ENCODE measurements at places on chromosomes 7 and 10. TPM values are rescaled to one million over a fixed set of nuclear protein-coding genes. Genes with fewer than 3 reads are reported as not detected.

The PCGF5 gene
- 44.6 TPM for total RNA-seq

The SLC26A3 gene
- total RNA-seq = not detected

The SPDYE11 gene
- not detected for total RNA-seq

The CPA2 gene
- not detected for total RNA-seq

The PON1 gene
- total RNA-seq = 1.0 TPM

The A1CF gene
- total RNA-seq = not detected

The LIPM gene
- total RNA-seq = not detected

The NKX1-2 gene
- total RNA-seq = 0.07 TPM

The SYT15B gene
- total RNA-seq = 5.2 TPM

The WNT8B gene
- total RNA-seq = not detected

The CYP3A7 gene
- not detected for total RNA-seq

The CYP3A4 gene
- not detected for total RNA-seq

The CFAP46 gene
- 1.5 TPM for total RNA-seq

The CLRN3 gene
- not detected for total RNA-seq

The DNAH11 gene
- total RNA-seq = 0.21 TPM

The SYT15 gene
- total RNA-seq = 3.8 TPM

The ATXN7L1 gene
- total RNA-seq = 6.6 TPM

The ZNF503 gene
- total RNA-seq = 9.9 TPM

The LRRC18 gene
- not detected for total RNA-seq

The MBL2 gene
- total RNA-seq = not detected

The ANKMY2 gene
- 12.5 TPM for total RNA-seq

The FAM241B gene
- total RNA-seq = 18.8 TPM

The HSPA12A gene
- total RNA-seq = 11.5 TPM

The CALML3 gene
- not detected for total RNA-seq

The KCNK18 gene
- not detected for total RNA-seq

The CRHR2 gene
- total RNA-seq = not detected

The EBLN1 gene
- not detected for total RNA-seq

The CAV1 gene
- total RNA-seq = 603 TPM

The RAB11FIP2 gene
- 18.4 TPM for total RNA-seq

The TMEM236 gene
- 0.09 TPM for total RNA-seq

The BMPER gene
- total RNA-seq = 5.7 TPM

The EGFR gene
- 108 TPM for total RNA-seq

The GALNT11 gene
- total RNA-seq = 23.6 TPM

The WIPF3 gene
- 0.62 TPM for total RNA-seq

The APBB1IP gene
- total RNA-seq = 8.5 TPM

The SEMA3C gene
- total RNA-seq = 63.0 TPM

The STAG3 gene
- 0.40 TPM for total RNA-seq

The TYSND1 gene
- total RNA-seq = 10.0 TPM

The TUBB8 gene
- total RNA-seq = not detected

The LIPA gene
- 48.8 TPM for total RNA-seq

The HIPK2 gene
- total RNA-seq = 44.2 TPM

The NSUN5 gene
- total RNA-seq = 43.3 TPM

The CNNM1 gene
- total RNA-seq = 21.9 TPM

The CHAT gene
- not detected for total RNA-seq

The VWA2 gene
- not detected for total RNA-seq

The CPA4 gene
- total RNA-seq = 4.5 TPM

The OR6B1 gene
- not detected for total RNA-seq

The HMX2 gene
- total RNA-seq = not detected

The OPN4 gene
- not detected for total RNA-seq

Measured in A549 treated with ZK216348 at 1 μM for 4 hours (cell line).